Activated CD4-positive, alpha-beta T cell treated with anti-CD3 and anti-CD28 coated beads, Interleukin-2, amount 50 U/mL, for 1 hour (primary cell): ENCODE measurements at places on chromosomes 5 and 9.

DNA sequence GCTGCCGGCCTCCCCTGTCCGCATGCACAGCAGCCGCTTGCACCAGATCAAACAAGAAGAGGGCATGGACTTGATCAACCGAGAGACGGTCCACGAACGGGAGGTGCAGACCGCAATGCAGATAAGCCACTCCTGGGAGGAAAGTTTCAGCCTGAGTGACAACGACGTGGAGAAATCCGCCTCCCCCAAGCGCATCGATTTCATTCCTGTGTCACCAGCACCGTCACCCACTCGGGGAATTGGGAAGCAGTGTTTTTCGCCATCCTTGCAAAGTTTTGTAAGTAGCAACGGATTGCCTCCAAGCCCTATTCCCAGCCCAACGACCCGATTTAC, 75.3 kb downstream of the PIP5K1B start:
- DNase-seq: no peak

- DNase-seq: no peak
These were observed 238.4 kb downstream of the GOLPH3 start for GRCh38 chr5:31935496-31936369.

- DNase-seq: no peak
These were observed 30.9 kb downstream of the APTX start for GRCh38 chr9:32970554-32970953.

GRCh38 chr9:36249189-36249588, 9.1 kb downstream of the GNE start:
- DNase-seq: no peak

DNA sequence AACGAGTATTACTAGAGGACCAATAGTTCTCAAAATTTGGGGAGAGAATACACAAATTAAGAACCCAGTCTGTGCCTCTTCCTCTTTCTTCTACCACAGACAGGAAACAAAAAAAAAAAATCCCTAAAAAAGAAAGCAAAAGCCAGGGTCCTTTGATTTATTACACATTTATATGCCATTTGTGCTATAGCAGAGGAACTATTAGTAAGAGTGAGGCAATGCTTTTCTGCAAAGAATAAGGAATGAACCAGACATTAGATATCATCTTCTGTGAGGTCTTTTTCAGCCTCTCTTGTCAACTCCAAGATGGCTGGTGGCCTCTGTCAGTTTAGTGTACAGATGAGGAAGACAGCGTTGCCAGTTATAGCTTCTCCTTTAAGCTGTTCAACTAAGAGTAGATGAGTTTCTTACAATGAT, 127.6 kb downstream of the RFX3 start:
- DNase-seq: no peak

DNA sequence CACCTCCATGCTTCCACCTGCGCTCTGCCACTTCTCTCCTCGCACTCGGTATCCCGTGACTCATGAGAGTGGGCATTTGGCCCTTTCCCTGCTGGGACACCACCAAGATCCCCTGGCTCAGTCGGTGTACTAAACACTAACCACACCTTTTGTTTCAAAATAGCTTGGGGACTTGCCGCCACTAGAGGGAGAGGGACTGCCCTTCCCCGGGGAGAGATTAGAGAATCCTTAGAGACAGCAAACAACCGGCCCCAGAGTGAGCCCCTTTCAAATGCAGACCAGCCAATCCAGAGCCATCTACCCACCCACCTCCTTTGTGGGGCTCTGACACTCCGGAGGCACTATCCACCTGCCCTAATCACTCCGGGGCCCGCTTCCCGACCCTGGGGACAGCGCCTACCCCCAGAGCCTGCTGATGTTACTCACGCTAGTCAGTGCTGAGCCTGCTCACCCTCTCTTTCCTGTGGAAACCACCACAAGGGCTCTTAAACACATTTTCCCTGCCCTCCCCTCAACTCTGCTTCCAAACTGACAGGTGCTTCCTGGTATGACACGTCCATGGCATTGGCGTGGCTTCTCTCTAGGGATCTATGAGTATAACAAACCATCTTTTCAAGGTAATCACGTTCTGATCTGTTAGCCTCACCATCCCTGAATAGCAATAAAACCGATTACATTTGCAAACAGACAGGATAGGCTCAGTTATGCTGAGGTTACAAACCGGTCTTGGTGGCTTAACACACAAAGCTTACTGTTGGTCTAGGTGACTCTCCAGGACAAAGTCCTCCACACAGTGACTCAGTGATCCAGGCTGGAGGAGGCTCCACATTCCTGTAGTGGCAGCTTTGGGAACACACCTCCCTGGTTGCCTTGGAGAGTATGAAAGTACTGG, 180.1 kb upstream of the MVB12B start:
- DNase-seq: peak; percentile 4

DNA sequence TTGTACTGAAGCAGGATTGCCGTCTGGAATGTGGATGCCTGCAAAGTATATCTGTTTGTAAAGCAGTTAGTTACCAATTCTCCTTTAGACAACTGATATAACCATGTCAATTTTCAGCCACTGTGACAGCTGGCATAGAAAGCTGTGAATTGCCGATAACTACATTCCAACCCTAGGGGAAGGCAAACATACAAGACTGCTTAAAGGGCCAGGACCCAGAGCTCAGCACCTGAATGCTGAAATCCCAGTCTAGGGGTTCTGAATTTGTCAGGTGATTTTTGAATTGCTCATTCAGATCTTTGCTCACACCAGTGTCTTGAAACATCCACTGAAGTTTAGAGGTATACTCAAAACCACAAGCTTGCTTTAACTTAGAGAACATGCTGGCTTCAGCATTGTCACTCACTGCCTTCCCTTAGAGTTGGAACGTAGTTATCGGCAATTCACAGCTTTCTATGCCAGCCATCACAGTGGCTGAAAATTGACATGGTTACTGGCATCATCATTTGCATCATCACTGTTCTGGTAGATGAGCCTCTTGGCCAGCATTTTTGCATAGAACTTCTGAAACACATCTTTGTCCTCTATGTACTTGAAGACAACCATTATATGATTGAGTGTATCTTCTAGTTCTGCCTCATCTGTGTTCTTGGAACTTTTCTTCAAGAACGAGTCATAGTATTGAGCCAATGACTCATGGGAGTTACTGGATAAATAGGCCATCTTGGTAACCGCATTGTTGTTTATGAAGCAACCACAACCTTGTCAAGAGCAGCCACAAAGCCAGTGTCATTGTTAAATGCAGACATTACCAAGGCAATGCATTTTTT, 82.1 kb downstream of the CCDC192 start:
- no peak for DNase-seq

- DNase-seq: no peak
These were observed 80.5 kb downstream of the RAI14 start for GRCh38 chr5:34736445-34737115.

GRCh38 chr9:133569891-133570690, 35.6 kb downstream of the ADAMTSL2 start:
- DNase-seq: no peak

- no peak for DNase-seq
These were observed 144.6 kb downstream of the SMC2 start for GRCh38 chr9:104238668-104239067.

DNA sequence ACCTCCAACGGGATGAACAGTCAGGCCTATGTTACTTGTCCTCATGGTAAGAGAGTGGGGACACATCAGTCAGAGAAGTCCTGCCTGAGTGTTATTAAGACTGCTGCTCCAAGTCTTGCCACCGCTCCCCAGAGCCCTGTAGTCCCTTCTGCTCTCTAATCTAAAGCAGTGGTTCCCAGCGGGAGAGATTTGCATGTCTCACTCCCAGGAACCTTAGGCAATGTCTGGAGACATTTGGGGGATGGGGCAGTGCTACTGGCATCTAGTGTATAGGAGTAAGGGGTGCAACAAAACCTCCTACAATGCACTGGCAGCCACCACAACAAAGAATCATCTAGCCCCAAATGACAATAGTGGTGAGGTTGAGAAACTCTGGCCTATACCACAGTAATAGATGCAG, 2.6 kb upstream of the SVEP1 start:
- no peak for DNase-seq

GRCh38 chr5:45094876-45095440, 286.2 kb downstream of the MRPS30 start:
- DNase-seq: no peak

DNA sequence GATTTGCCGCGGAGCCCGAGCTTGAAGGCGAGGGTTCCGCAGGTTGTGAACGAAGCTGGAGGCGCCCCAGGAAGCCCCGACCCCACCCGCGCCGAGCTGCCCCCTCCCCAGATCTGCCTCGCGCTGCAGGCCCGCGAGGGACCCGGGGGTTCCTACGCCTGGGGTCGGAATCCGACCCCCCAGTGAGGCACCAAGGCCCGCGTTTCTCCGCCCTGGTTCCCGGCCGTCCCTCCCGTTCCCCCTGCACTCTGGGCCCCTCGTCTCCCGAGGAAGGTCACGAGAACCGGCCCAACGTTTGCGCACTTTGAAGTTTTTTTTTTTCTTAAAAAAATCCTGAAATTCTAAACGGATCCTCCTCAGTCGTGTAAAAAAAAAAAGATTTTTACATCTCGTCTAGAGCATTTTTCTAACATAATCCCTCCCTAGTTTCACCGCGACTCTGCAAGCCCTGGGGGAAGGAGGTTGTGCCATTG, 880 bp upstream of the GFPT2 start:
- no peak for DNase-seq

DNA sequence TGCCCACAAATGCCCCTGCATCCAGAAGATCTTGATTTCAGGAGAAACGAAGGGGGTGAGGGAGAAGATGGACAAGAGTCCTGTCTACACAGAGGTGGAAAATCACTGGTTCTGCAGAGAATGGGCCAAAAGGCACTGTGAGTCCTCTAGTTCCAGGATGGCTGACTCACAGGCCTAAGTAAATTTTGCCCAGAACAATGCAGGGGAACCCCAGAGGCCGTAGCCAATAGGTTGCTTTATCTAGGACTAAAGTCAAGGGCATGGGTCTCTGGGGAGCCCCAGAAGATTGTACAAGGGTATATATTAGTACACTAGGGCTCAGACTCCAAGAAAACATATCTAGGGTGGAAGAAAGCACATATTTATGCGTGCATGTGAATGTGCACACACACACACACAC, 98.0 kb downstream of the SLIT3 start:
- DNase-seq: no peak

- no peak for DNase-seq
These were observed 155.4 kb downstream of the FSTL4 start for GRCh38 chr5:133456933-133457402.

DNA sequence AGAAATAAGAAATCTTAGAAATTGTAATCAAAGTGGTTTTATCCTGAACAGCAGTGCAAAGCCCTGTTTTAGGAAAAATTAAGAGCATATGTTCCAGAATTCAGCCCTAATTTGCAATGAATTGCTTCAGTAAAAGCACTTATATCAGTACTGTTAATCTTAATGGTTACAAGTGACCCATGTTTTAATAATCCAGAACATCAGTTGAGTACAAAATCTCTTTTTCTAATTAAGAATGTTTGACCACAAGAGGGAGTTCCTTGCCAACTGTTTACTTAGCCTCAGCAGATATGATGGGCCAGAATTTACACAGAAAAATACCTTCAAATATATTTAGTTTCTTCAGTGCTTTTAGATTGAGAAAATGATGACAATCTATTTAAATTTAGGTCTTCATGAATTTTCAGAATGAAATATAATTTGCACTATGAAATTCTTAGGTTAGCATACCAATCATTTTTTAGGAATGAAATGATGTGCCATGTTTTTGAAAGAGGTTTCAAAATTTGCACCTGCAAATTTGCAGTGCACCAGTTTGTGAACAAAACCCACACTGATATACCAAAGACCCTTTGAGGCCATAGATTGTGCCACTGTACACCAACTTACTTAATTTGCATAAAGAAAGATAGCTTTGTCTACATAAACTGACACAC, 926.3 kb upstream of the ARRDC3 start:
- no peak for DNase-seq

- no peak for DNase-seq
These were observed 35.9 kb downstream of the FBXW2 start for GRCh38 chr9:120757026-120757913.

- DNase-seq: no peak
These were observed 235.3 kb upstream of the HAPLN1 start for GRCh38 chr5:83955916-83956315.

- DNase-seq: peak; percentile 29
These were observed 41.9 kb downstream of the SLC22A5 start for GRCh38 chr5:132411304-132412013.

DNA sequence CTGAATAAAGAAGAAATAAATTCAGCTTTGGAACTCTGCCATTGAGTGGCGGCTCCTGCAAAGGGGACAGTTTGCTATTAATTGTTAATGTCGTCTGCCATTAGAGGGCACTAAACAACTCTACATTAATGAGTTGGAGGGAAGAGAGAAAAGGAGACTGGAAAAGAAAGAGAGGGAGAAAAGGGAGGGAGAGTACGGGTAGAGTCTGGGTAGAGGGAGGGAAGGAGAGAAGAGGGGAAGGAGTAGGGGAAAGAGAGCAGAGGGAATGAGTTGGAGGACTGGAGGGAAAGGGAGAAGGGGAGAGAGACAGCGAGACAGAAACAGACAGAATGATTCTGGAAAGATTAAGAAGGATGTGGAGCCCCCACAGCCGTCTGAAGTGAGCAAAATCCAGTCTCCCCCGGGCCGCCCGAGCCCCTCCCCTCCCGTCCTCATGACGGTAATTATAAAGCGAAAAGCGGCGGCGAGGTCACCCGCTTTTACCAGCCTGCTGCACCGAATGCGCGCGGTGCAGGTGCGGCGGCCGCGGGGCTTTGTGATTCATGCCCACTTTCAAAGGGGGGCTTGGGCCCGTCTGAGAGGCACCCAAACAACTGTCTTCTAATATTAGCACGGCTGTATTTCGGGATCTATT, 1.9 kb upstream of the FST start:
- no peak for DNase-seq

DNA sequence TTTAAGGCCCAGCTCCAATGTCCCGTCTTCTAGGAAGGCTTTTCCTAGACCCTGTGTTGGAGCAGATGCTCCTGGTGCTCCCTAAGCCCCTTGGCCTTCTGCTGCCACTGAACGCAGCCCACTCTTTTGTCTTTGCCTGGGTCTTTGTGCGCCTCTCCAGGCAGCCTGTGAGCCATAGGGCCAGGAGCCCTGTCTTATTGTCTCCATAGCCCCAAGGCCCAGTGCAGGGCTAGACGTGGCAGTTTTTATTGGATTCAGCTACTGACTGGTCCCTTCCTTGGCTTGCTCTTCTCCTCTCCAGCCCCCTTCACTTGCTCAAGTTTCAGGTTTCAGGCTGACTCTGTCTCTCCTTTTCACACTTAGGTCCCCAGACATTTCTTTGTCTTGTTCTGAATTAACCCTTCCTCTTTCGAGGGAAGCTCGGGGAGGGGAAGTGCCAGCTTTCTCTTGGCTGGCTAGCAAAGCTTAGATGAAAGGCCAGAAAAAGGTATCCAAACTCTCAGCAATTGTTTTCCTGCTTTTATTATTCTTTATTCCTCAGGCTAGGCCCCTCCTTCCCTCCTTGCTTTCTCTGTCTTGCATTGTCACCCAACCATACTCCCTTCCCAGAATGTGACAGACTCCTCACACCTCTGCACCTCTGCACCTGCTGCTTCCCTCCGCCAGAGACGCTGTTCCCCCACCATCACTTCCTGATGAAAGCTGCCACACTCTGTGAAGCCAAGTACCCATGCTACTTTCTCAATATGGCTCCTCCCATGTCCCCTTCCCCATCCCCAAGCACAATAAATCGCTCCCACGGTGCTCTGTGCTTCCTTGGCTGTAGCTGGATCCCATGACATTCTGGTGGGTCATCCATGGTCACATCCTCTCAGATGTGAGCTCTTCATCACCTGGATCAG, 101.6 kb upstream of the CPEB4 start:
- DNase-seq: no peak

- DNase-seq: peak; percentile 72
These were observed 27.4 kb downstream of the UNC5A start for GRCh38 chr5:176837707-176838115.
